ENCODE measurements at places on chromosomes 7 and 10.

GRCh38 chr7:66804001-66804400, 63.5 kb downstream of the RABGEF1 start:
- DNase-seq, result no peak

DNA sequence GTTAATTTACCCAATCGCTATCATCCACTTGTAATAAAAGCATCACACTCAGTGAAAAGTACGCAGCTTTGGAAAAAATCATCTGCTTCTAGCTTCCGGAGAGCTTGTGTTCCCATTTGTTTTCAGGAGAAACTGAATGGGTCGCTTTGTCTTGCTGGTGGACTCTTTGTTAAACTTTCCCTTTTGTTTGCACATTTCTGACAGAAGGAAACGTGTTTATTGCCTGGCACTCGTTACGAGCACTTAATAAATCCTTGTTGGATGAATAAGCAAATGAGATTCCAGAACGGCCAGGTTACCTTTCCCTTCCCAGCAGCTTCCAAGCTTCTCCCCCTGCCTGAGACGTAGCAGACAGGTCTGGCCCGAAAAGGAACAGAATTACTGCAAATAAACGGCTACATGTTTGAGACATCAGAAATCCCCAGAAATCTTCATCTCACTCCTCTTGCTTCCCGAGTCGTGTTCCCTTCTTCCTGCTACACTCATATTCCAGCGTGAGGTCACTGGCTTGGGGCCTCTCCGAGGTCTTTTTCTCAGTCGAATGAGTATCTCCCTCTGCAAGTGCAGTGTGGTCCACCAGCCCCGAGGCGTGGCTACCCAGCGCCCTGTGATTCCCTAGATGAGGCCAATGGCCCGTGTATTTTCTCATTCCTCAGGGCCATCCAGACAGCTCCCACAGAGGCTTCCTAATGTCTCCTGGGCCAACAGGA, 167.2 kb downstream of the FRMD4A start:
- DNase-seq, result no peak

DNA sequence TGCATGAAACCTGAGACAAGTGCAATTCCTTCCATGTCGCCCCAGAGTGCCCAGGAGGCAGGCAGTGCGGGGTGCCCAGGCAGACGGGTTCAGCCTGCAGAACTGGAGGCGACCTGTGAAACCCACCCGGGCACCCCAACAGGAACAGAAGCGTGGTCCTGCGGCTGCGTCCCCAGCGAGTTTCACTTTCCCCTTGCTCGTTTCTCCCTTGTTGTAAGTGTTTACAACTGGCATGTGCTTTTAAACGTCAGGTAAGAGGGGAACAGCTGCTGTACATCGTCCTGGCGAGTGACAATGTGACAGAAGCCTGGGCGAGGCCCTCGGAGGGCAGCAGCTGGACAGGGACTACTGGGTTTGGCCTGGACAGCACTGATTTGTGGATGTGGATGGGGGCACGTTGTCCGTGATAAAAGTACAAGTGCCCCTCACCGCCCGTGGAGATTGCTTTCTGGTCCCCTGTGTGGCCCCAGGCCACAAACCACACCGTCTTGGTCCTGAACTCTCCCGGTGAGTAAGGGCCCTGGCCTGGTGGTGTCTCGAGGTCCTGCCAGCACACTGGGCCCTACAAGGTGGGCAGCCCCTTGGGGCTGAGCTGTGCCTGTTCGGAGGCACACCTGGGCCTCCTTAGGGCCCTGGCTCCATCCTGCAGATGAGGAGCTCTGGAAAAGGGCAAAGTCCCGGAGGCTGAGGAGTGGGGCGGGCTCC, 4.0 kb downstream of the VENTX start:
- DNase-seq, result no peak

DNA sequence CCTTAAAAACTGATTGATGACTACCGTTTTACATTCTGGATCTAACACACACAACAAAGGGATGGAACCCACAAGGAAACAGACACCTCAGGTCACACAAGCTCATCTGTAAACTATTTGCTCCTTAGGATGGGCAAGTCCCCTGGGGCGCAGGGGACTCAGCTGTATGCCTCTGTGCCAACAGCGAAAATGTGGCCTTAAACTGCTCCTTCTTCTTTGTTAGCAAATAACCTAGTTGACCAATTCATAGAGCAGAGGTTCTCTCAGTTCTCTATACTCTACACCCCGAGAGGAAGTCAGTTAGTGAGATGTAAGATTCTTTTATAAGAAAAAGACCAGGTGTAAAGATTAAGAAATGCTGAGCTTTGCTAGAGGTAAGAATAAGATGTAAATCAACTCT, 181.9 kb upstream of the PRSS58 start:
- no peak for DNase-seq

GRCh38 chr10:32149252-32149955, 93.2 kb upstream of the KIF5B start:
- no peak for DNase-seq

GRCh38 chr10:94282369-94282768, 80.4 kb downstream of the NOC3L start:
- DNase-seq, result no peak

DNA sequence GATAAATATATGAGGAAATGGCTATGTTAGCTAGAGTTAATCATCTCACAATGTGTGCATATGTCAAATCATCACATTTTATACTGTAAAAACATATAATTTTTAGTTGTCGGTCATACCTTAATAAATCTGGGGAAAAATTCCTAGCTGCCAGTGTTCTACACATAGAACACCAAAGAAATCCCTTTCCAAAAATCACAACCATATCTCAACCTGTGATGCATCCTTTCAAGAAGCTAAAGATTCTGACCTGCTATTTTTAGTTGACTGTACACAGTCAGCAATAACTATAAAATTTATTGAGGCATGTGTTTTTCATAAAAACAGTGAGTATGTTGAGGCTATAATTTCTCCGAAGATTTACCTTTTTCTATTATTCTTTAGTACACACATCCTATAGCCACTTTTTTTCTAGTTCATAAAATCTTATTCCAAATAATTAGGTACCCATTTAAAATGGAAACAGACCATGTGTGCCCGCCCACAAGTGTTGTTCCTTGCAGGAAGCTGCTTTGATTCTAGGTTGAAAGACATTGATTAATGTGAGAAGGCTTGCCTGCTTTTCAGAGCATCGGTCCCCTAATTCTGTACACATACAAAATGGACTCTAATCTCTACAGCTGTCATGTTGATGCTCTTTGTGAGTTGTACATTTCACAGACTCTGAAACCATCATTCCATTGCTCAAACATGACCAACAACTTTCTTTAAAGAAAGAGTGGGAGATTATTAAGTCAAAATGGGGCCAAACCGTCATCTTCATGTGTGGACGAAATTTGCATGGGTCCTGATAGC, 117.5 kb upstream of the LRRN3 start:
- DNase-seq, result no peak

DNA sequence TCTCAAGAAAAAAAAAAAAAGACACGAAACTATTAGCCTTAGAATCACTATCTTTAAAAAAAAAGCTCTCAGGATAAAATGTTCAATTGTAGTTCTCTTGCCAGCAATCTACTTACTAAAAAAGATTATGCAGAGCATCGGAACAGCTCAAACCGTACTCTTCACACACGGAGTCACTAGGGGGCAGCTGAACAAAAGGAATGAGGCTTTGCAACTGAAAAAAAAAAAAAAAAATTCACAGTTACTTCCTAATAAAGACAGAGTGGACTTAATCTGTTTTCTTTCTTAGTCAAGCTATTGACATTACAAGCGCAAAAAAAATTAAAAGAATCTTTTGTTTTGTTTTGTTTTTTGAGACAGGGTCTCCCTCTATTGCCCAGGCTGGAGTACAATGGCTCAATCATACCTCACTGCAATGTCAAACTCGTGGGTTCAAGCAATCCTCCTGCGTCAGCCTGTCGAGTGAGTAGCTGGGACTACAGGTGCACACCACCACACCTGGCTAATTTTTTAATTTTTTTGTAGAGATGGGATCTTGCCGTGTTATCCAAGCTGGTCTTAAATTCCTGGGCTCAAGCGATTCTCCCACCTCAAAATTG, 11.5 kb downstream of the PMS2 start:
- no peak for DNase-seq

- DNase-seq, result no peak
Measured at GRCh38 chr7:156725073-156725472, 84.5 kb downstream of the RNF32 start.

All from neural crest cell (in vitro differentiated cells).